Stimulated activated CD8-positive, alpha-beta memory T cell treated with anti-CD3 and anti-CD28 coated beads, Interleukin-15, amount 100 ng/mL, for 4 hours (primary cell): ENCODE measurements at places on chromosomes 1 and 21.

- DNase-seq, result no peak
Observed at GRCh38 chr1:169570172-169570574, 16.1 kb downstream of the F5 start.

DNA sequence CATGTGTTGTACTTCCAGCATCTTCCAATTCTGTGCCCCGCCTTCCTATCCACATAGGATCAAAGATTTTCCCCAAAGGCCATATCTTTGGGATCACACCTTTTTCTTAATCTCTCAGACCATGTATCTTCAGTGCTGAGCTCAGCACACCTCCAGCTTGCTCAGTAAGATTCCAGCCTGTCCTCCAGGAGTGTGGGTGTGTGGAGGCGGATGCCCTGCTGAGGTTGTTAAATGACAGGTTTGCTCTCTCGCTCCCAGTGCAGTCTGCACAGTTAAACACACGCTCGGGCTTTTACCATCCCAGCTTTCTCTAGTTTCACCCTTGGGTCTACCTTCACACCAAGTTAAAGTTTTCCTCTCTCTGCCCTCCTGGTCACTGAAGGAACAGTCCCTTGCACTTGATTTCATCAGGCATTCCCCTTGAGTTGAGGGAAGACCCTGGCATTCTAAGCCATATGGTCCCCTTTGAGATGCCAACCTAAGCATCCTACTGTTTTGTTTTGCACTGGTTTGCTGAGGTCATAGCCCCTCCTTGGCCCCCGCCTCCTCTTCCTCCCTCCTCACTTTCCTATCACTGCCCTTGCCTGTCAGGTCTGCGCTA lies 13.7 kb downstream of the MYOG start:
- DNase-seq, result no peak

DNA sequence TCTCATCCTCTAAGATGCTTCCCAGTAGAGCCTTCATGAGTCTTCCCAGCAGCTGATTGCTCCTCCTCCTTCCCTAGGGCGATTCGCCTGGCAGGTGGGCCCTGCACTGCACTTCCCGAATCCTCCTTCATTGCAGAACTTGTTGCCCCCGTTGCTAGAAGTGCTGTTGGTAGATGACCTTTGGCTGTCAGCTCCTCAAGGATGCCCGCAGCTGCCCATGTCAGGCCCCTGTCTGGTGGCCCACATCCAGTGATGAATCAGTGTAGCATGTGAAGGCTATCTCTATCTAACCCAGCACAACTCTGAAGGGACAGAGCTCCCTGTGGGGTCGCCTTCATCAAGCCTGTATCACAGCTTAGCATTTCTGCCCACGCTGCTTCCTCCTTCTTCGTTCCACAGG lies 52.1 kb upstream of the F3 start:
- DNase-seq, result no peak

GRCh38 chr1:114234408-114235124 lies 80.9 kb upstream of the SYT6 start:
- no peak for DNase-seq
